MCF 10A (cell line): ENCODE measurements at places on chromosomes 2 and 18.

GRCh38 chr2:231535961-231536360, 5.7 kb upstream of the NMUR1 start:
- no peak for DNase-seq

DNA sequence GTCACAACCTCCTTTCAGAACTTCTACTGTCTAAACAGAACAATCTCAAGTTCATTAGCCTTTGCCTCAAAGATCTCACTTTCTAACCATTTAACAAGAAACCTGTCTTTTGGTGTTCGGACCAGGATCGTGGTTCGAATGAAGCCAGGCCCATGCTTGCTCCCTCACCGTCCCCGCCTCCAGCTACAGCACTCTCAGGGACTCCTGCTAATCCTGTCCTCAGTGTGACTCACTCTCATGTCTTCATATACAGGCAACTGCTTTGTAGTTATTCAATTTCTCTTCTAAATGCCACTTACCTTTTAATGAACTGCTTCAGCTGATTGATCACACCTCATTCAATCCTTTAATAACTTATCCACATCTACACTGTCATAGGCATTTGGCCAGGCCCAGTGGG, 15.8 kb downstream of the SERTAD2 start:
- DNase-seq = peak; percentile 51

DNA sequence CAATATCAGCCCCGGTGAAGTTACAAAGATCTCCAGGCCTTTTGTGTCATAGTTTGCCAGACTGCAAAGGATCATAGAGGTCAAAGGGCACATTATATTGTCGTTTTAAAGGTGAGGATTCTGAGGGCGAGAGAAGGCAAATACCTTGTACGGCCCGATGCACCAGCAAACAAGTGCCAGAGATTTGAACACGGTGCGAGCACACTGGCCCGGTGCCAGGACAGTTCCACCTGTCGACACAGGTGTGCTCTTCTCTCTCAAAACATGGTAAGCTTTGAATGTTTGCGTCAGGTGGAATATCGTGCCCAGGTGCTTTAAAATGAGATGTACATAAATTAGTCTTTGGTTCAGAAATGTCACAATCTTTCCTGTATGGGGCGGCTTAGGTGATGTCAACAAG, 776.1 kb upstream of the ID2 start:
- DNase-seq = no peak

- no peak for DNase-seq
These were observed 134.3 kb upstream of the STON1 start for GRCh38 chr2:48395658-48396057.

GRCh38 chr2:199717587-199717907, 133.4 kb downstream of the FTCDNL1 start:
- DNase-seq = no peak

- DNase-seq = no peak
These were observed 44.7 kb upstream of the HK2 start for GRCh38 chr2:74789271-74789670.

GRCh38 chr18:35038881-35039491, 2.2 kb upstream of the MAPRE2 start:
- DNase-seq = no peak

DNA sequence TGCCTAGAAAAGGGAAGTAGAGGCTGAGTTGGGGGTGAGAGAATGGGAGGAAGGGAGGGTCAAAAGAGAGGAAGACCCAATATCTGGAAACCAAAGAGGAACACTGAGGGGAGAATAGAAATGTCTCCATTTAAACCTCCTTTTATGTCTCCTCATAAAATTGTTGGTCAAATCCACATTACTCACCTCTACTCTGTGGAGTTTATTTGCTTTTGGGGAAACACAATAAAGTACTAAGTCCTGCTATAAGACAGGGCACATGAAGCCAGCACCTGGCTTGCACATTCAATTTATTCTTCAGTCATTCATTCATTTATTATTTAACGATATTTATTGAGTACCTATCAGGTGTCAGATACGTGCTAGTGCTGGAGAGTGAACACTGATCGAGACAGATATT, 60.3 kb upstream of the NFE2L2 start:
- no peak for DNase-seq

DNA sequence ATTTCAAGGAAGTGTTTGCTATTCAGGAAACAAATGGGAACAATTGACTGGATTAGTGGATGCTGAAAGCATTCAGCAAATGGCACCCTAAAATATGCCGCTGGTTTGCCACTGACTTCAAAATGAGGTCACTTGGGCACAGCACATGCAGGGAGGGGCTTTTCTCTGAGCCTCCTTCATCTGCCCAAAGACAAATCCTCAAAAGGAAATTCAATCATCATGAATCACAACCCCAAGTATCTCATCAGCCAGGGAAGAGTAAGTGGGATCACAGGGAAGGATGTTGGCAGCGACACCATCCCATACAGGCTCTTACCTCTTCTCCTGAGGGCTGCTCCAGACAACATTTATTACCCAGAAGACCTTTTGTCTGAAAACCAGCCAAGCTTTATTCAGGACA, 14.4 kb upstream of the SP140L start:
- DNase-seq = no peak

- no peak for DNase-seq
These were observed 1204.5 kb upstream of the ZEB2 start for GRCh38 chr2:145724311-145724898.

GRCh38 chr2:33131749-33132148, 185.0 kb downstream of the LTBP1 start:
- no peak for DNase-seq

GRCh38 chr2:69992310-69993047, 31.0 kb upstream of the ASPRV1 start:
- DNase-seq = no peak

GRCh38 chr2:88575051-88575450, 52.2 kb downstream of the EIF2AK3 start:
- DNase-seq = no peak

GRCh38 chr2:98039085-98039756, 43.5 kb upstream of the TMEM131 start:
- no peak for DNase-seq

- DNase-seq = no peak
These were observed 37.8 kb upstream of the CREB1 start for GRCh38 chr2:207491956-207492355.

GRCh38 chr2:17539611-17540092, 844 bp upstream of the VSNL1 start:
- peak; percentile 79 for DNase-seq

GRCh38 chr18:35525795-35526494, 28.2 kb upstream of the INO80C start:
- DNase-seq = no peak

GRCh38 chr2:26885651-26886329, 37.9 kb downstream of the DPYSL5 start:
- no peak for DNase-seq

- peak; percentile 100 for DNase-seq
These were observed 552 bp upstream of the MXD1 start for GRCh38 chr2:69914164-69914949.

DNA sequence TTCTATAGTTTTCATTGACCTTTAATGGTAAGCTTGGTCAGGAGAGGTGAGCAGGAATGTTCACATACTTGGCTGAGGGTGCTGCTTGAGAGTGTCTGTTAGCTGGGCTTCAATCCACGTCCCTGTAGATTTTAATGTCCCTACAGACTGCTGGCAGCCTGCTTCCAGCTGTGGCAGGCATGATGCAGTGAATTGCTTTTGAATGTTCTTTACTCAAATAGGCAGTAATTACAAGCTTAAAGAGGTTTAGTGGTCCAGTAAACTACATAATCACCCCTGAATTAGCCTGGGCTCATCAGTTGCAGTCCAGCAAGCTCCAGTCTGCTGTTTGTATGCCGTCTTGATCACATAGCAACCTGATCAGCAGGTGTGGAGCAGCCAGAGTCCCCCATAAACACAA, 102.1 kb downstream of the MEIS1 start:
- no peak for DNase-seq

DNA sequence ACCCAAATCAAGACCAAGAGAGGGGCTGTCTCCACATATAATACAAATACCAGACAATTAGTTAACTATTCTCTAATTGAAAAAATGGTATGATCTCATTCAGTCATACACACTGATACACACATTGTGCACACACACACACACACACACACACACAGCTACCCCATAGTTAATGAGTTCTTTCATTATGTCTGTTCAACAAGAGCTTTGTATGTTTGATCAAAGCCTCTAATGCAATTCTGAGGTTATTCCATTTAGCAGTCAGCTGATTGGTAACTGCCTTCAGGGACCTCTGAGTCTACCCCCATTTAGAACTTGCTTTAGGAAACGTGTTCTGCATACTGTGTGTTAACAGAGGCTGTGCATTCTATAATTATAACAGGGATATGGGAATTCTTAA, 741.4 kb upstream of the LRRTM4 start:
- DNase-seq = no peak

DNA sequence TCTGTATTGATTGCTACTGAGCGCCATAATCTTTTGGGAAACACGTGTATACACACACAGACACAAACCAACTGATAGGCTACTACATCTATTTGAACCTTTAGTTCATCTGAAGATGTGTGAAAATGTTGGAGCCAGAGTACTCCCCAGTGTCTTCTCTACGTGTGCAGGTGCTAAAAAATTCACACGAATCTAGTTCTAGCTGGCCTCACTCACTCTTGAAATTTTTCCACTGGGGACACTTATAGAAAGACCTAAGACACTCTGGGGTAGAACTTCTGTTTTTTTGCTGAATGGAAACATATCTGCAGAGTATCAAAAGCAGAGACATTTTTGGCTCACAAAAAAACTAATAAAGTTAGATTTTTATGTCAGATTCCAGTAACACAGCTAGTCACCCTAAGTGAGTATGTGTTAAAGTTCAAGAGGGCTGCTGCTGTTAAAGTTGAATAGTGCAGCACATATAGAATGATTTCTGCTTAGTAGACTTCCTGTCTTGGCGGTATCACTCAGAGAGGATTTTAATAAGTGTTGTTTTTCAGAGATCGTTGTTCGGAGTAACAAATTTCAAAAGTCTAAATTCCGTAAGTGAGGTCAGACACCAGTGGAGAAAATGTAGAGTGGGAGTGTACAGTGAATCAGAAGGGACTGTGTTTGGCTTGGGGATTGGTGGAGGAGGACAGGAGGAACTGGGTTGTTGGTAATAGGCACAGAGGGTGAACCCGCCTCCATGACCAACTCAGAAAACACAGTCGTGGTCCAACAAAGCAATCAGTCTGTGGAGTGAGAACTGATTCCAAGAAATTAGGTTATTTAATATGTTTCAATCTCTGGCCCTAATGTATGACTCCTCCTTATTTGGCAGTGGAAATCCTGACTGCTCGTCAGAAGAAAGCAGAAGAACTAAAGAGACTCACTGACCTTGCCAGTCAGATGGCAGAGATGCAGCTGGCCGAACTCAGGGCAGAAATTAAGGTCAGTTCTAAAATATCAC, 43.1 kb downstream of the KCTD18 start:
- no peak for DNase-seq

- no peak for DNase-seq
These were observed 25.0 kb downstream of the BCL11A start for GRCh38 chr2:60528281-60529020.

DNA sequence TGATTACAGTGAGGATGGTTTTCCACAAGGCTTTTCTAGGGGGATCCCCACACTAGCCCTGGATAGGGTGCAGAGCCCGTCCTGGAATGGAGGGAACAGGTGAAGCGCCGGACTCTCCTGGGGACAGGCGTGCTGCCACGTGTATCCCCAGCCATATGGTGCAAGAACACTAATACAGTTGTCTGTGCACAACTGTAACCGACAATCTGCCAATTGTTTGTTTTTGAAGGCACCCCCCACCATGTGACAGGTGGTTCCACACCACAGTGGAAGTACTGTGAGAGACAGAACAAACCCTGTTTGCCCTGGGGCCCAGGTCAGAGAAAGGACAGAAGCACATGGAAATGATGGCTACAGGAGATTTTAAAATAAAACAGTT, 52.9 kb downstream of the MYCN start:
- no peak for DNase-seq

- no peak for DNase-seq
These were observed 357.8 kb downstream of the ZNF516 start for GRCh38 chr18:76137216-76137615.

DNA sequence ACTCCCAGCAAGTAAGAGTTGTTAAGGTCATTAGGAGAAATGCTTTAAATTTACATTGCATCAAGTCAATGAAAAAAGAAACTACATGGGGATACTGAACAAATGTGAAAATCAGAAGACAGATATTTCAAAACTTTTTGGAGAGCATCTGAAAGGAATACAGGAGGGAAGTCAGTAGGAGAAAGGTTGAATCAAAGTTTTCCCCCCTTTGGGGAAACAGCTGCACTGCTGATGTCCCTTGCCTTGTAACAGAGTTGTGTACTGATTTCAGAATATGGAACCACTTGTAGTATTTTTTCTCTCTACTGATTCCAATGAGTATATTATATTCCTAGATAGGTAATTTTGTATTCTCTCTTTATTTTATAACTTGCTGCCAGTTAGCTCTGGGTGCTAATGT, 592.5 kb upstream of the ZEB2 start:
- no peak for DNase-seq

DNA sequence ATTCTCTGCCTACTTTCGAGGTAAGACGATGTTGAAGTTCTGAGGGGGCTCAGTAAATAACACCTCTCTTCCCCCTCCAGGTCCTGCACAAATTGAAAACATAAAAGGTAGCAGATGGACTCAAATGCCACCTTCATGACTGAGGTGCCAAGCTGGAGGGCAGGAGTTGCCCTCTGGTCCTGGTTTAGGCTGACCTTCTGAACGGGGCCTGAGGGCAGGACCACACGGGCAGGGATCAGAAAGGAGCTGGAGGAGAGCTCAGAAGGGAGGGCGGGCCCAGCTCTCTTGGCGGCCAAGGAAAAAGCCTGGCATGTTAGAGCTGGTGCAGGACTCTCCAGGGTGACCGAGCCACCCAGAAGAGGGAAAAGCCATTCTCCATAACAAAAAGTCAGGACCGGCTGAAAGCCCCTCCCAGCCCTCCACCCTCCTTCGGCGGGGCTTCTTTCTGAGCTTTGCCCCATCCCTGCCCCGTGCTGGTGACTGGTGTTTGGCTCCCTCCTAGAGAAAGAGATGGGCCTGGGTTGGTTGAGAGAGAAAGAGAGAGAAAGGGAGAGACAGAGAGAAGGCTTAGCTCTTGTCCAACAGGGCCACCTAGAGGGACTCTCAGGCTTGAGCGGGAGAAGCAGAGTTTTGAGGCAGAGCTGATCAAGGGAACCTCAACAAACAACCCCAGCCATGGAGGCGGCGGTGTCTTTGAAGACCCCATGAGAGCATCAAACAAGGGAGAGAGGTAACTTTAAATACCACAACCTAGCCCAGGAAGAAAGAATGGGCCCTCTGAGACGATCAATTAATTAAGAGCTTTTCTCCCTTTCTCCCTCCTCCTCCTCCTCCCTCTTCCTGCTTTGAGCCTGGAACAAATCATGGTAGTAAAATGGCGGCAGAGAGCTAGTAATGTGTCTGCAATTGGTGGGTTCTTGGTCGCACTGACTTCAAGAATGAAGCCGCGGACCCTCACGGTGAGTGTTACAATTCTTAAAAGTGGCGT, 50.8 kb downstream of the WIPF1 start:
- peak; percentile 40 for DNase-seq

DNA sequence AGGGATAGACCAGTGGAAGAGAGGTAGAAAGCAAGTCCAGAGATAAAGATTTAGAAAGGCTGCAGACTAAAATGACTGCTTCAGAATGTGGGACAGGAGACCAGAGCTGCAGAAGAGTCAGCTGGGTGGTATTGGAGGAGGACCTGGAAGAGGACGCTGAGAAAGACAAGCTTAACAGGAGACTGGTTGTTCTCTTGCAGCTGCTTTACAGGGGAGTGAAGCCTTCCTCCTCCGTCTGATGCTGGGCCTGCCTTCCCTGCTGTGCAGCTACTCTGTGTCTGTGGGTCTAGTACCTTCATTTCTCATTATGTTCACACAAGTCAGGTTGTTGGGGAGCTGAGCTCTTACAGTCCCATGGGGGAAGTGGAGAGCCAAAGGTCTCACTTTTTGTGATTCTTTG, 35.7 kb downstream of the SPATS2L start:
- DNase-seq = no peak
